ENCODE measurements at places on chromosomes 2 and 18.

DNA sequence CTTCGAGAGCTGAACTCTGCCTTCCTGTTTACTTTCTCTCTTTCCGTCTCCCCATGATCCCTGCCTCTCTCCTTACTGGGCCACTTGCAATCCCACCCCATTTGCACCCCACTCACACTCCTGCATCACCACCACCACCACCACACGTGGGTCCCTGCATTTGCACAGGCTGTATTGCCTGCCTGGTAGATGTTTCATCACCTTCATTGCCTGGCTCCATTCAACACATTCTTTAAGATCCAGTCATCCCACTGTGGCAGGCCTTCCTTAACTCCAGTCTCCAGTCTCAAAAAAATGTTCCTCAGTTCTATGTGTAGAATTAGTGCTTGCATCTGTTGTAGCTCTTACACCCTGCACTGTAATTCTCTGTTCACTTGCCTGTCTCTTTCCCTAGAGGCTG, 13.9 kb downstream of the NOSTRIN start:
- DNase-seq = no peak

GRCh38 chr2:141796449-141796848, 334.4 kb downstream of the LRP1B start:
- DNase-seq = no peak

DNA sequence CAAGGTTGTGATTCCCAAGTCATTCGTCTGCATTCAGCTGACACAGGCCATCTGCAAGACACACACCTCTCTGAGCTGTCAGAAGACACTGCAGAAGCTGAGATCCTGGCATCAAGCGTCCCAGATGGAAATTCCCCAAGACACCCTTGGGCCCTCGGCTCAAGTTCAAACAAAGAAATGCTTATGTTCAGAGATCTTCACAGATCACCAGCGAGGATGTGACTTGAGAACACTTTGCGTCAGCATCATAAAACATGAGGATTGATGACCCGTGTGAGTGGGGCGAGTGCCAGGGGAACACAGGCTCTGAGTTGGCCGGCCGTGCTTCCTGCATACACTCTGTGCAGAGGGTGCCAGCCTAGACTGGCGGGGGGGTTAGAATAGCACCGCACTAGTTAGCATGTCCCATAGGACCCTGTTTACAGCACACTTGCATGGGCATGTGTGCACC, 36.8 kb downstream of the KCNIP3 start:
- no peak for DNase-seq

DNA sequence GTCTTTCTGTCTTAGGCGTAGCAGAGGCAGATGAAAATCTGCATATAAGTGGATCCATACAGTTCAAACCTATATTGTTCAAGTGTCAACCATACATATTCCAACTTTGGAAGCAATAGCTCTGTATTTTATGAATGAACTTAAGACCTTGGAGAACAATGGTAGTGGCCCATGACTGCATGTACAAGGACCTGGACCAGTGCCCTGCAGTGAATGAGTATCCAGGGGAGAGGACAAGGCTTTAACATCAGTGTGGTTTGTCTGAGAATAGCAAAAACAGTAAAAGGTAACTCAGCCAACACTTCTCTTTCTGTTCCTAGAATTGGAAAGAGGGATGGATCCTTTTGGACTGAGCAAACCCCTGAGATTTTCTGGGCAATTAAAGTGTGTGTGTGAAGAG, 230.8 kb upstream of the LINC00305 start:
- DNase-seq = no peak

- DNase-seq = no peak
Observed at GRCh38 chr2:183185534-183185933, 61.3 kb downstream of the NUP35 start.

DNA sequence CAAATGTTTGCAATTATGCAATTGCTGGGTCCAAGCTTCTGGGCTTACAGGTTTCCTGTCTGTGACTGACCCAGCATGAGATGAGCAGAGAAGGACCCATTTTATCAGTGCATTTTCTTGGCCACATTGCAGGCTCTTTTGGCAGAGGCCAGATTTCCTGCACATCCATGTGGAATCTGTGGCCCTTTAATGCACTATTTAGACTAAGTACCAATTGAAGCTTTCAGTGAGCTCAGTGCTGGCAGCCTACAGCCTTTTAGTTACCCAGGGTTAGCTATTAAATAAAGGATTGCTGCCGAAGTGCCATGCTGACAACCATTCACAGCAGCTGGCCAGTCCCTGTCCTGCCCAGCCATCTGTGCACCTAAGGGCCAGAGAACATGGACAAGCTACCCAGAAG, 165.0 kb downstream of the ANKRD30B start:
- no peak for DNase-seq

DNA sequence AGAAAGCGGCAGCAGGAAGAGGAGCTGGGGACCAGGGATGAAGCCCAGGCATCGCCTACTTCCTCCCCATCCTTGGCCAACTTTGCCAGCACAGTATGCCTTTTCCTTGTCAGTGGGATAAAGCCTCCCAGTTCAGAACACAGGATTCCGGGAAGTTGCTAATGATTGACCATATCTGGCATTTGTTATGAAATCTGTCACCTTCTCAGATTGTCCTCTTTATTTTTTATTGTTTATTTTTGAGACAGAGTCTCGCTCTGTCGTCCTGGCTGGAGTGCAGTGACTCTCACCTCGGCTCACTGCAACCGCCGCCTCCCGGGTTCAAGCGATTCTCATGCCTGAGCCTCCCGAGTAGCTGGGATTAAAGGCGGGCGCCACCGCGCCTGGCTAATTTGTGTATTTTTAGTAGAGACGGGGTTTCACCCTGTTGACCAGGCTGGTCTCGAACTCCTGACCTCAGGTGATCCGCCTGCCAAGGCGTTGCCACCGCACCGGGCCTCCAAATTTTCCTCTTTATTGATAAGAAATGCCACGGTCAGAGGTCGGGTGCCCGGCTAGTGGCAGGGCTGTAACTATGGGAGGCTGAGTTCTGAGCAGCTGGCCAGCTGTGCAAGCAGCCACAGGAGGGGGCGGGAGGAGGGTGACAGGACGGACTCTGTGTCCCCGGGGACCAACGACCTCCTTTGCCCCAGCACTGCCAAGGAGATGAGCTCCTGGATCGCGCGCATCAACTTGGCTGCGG, 24.4 kb downstream of the PSD4 start:
- no peak for DNase-seq

DNA sequence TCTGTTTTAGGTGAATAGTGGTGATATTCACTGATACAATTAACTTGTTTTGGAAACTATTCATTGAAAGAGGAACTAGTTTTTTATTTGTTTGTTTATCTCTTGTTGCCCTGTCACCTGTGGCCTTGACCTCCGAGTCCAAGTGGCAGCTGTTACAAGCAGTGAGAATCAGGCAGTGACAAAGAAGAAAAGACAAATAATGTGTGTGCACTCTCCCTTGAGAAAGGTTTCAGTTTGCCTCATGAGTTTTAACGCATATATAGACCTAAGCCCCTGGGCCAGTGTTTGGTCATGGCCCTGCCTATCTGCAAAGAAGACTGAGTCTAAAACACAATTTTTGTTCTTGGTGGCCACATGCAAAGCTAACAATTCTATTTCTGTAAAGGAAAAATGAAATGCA, 15.3 kb downstream of the KYNU start:
- no peak for DNase-seq

DNA sequence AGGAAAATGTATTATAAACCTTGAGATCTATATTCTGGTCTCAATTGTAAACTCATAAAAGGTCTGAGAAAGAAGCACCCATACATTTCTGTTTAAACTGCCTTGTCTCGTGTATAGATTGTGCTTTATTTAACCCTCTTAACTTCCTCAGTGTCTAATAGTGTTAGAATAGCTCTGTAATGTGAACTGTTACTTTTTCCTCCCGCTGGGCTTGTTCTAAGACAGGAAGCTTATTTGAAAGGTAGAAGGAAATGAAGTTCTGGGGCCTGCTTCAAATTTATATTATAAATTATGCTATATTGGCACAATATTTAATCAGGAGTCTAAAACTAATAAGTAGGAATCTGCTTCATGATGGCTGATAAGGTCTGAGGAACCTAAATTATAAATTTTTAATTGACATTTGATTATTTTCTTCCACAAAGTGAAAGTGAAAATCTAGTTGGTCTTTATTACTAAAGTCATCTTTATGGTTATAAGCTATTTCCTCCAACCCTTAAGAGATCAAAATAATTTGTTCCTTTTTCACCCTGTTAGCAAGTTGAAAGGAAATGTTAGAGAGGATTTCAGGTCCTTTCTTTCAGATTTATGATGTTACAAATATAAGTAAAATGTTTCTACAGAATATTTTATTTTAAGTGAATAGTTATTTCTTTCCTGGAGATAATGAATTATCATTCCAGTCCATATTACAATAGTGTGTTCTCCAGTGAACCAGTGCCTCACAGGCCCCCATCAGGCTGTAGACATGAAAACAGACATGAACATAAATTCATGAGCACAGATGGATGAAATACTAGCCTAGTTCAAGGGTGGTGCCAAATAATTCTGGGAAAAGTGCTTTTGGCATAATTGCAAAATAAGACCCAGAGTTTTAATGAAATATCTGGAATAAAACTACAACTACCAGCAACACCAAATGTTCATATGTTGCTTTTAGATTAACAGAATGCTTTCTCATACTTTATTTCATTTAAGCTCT, 7.9 kb downstream of the MFSD6 start:
- DNase-seq = no peak

DNA sequence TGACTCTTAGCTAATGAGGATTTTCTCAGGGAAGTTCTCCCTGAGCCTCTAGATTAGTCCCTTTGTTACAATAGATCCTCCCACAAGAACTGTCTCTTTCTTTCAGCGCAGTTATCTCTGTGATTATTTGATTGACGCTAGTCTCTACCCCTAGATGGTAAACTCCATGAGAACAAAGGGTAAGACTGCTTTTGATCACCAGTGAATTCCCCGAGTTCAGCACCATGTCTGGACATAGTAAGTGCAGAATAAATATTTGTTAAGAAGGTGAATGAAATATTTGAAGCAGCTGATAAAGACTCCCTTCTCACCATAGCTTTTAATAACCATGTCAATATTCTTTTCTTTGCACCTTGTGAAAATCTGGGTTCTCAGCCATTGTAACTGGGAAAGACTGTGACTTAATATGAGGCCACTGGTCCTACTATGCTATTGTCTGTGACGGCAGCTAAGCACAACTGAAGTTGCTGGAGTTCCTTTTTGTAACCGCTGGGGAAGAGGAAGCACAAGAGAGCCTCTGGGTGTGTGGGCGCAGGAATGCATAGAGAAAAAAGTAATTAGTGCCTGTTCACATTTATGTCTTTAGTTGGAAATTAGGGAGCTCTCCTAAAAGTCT, 214.7 kb downstream of the TGIF1 start:
- no peak for DNase-seq

DNA sequence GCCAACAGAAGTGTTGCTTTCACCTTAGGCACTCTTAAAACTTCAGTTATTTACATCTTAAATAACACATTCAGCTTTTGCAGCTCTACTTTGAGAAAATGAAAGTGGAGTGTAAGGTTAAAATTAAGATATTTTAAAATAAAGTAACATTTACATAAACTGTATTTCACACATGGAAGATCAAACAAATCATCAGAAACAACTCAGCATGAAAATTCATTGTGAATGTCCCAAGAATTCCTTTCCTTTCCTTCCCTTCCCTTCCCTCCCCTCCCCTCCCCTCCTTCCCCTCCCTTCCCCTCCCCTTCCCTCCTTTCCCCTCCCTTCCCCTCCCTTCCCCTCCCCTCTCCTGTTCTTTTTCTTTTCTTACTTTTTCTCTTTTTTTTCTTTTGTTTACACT, 238.0 kb upstream of the DOK6 start:
- no peak for DNase-seq

DNA sequence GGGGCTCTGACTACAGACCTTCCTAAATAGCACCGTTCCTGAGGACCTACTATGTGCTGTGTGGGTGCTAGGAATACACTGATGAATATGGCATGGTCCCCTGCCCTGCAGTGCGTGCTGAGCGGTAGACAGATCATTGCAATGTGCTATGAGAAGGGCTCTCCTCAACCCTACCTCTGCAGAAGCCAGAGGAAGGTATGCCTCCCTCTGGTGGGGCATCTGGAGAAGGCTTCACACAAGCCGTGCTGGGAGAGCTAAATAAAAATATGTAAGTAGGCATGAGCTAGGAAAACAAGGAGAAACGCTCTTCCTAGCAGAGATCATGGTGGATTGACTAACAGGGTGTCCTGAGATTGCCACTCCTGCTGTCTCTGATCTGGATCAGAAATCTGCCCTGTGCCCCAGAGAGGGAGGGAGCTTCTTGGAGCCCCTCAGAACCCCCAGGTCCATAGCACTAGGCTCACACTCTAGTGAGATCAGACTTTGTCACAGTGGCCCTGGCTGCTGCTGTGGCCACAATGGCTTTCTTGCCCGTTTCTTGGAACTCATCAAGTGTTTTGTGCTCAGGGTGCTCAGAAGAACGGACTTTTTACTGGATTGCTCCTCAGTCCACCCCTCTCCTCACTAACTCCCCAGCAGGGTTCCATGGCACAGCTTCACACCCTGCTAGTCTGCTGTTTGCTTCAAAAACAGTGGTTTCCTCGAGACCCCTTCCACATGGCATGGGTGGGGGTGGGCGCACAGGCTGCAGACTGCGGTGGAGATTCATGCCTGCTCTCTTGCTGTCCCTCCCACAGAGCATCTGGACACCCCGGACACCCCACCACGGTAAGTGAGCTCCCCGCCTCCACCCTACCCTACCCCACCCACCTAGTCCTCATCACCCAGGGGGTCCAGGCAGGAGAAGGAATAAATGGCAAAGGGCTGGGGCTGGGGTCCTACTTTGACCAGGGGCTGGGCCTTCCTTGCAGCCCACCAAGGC, 14.2 kb downstream of the SIGLEC15 start:
- DNase-seq = no peak

DNA sequence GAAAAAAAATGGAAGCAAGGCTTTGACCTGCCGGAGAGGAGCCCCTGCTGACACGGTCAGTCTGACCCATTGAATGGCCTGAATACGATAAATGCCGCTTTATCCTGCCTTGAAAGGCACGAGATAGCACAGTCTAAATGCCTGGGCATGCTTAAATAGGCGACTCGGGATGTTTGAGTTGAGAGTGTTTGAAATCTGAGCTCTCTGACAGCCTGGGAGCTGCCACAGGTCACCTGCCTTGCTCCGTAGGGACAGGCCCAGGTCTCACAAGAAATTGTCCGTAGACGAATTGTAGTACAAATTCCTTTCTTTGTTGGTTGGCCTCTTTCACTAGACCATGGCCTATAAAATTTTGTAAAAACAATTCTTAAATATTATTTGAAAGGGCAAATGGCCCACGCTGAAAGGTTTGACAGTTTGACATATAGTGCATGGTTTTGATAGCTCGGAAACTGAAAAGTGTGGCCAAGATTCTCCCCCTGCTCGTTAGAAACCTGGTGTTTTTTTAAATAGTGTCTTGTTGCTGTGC, 72.8 kb downstream of the MEIS1 start:
- DNase-seq = no peak

- DNase-seq = no peak
Observed at GRCh38 chr2:73979021-73979420, 5.7 kb upstream of the TET3 start.

DNA sequence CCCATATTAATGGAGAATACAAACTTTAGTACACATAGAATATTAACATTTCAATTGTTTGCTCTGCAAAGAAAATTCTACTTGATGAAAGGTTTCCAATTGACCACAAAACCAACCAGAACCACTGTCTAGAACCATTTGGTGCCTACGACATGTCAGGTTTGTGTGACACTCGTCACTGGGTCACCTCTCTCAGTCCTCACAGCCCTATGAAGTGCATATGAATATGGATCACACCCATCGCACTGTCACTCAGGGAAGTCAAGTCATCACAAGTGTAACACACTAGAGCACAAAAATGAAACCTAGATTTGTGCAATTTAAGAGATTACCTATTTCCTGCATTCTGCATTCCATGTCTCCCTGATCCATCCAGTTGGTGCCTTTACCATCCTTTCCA, 43.7 kb downstream of the PTPN2 start:
- DNase-seq = no peak

GRCh38 chr2:42658306-42658705, 89.9 kb downstream of the MTA3 start:
- DNase-seq = no peak
